GM12864 (cell line): ENCODE measurements at places on chromosomes 12 and 14.

- no peak for DNase-seq
These were observed 51.3 kb downstream of the LRCOL1 start for GRCh38 chr12:132558861-132559623.

DNA sequence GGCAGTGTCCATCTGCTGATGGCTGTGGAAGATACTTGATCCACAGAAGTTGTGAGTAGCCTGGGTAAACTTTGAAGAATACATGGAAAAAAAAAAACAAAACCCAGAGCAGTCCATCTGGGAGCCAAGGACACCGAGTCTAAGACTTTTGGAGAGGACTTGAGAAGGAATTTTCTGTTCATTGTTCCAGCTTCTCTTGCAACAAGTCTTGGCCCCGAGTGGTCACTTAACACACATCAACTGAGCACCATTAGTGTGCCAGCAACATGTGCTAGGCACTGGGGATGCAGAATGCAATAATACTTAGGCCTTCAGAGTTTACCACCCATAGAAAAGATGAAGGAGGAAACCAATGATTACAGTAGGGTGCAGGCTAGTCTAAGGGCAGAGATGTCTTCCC lies 266.7 kb downstream of the EMP1 start:
- DNase-seq = no peak

DNA sequence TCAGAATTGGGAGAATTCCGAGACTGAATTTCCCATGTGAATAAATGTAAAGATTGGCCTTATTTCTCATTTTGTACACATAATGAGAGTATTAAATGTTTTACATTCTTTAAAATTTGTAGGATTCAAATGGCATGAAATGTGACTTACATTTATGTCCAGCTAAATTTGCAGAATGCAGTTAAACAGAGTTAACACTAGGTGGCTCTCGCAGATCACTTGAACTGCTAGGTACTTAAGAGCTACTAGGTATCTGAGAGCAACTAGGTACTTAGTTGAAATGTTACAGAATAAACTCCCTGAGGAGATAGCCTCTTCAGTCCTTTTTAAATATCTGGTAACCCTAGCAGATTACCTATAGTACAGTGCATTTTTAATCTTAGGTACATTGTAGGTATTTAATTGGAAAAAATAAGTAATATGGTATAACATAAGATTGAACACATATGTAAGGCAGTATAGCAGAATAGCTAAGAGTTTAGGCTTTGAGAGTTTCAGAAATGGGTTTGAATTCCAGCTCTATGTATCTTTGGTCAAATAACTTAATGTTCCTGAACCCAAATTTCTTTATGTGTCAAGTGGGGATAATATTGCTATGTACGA lies 73.8 kb downstream of the KIAA0586 start:
- peak; percentile 54 for DNase-seq

GRCh38 chr12:130919086-130919485 lies 34.6 kb upstream of the ADGRD1 start:
- DNase-seq = no peak

- DNase-seq = no peak
These were observed 53.9 kb upstream of the NCOR2 start for GRCh38 chr12:124621296-124621660.

DNA sequence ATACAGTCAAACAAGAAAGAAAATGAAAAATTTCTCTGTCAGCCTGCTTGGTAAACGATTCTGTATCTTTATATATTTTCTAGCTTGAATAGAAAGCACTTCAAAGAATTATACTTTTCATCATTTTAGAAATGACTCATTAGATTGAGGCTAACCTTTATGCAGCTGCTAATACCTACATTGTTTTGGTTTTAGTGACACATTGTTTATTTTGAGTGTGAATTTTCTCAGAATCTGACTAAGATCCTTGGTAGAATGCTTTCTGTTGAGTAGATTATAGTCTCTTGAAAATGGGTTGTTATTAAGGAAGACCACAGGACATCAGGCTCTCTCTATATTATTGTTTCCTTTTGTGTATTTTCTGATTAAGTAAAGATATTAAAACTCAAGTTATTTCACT lies at the start of gene PMCH:
Gene PMCH, minus strand, starts transcription at position 45 of the 400 bp plus-strand sequence. CDS start 63 bp downstream, outside the sequence.
- peak; percentile 12 for DNase-seq

- DNase-seq = no peak
These were observed 138.8 kb downstream of the CALM1 start for GRCh38 chr14:90535556-90536090.

DNA sequence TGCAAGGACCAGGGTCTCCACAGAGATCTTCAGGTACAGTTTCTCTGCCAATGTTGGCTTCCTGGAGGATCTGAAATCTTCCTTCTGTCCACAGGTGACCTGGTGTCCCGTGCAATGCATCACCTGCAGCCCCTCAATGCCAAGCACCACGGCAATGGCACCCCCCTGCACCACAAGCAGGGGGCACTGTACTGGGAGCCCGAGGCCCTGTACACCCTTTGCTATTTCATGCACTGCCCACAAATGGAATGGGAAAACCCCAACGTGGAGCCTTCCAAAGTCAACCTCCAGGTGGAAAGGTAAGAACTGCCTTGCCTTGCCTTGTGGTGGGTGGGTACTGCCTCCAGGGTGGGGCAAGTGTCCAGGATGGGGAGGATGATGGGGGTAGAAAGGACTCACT lies 141.8 kb upstream of the PWP1 start:
- DNase-seq = no peak

- no peak for DNase-seq
These were observed 46.1 kb downstream of the UBE3B start for GRCh38 chr12:109523504-109523903.

GRCh38 chr12:118472940-118473339 lies 96.6 kb downstream of the SUDS3 start:
- no peak for DNase-seq

GRCh38 chr14:75456997-75457335 lies 29.1 kb downstream of the JDP2 start:
- DNase-seq = no peak

GRCh38 chr12:32558903-32559302 lies 120.2 kb upstream of the DNM1L start:
- peak; percentile 56 for DNase-seq

DNA sequence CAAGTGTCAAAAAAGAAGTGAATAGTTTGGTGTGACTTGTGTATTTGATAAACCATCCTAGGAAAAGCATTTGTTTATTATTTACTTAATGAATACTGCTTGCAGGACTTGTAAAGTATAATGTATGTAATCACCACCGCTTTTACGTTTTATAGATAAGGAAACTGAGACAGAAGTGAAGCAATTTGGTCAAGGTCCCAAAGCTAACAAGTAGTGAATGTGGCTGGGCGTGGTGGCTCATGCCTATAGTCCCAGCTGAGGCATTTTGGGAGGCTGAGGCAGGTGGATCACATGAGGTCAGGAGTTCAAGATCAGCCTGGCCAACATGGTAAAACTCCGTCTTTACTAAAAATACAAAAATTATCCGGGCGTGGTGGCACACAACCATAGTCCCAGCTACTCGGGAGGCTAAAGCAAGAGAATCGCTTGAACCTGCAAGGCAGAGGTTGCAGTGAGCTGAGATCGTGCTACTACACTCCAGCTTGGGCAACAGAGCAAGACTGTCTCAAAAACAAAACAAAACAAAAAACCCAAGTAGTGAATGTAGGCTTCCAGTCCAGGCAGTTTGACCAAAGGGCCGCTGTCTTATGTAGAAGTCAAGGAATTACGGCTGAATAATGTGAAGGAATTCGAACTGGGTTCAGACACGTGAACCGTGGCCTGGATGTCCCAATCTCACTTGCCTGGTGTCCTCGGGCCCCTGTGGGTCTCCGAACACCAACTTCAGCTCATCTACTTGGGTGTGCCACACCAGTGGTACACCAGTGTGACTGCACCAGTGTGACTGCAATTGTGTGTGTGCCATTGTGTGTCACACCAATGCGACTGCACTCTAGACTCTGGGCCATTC lies 88.3 kb upstream of the MED13L start:
- DNase-seq = no peak

GRCh38 chr12:102503056-102503681 lies 22.8 kb upstream of the IGF1 start:
- DNase-seq = no peak

GRCh38 chr14:105859717-105860614 lies 333.6 kb downstream of the TMEM121 start:
- DNase-seq = no peak

DNA sequence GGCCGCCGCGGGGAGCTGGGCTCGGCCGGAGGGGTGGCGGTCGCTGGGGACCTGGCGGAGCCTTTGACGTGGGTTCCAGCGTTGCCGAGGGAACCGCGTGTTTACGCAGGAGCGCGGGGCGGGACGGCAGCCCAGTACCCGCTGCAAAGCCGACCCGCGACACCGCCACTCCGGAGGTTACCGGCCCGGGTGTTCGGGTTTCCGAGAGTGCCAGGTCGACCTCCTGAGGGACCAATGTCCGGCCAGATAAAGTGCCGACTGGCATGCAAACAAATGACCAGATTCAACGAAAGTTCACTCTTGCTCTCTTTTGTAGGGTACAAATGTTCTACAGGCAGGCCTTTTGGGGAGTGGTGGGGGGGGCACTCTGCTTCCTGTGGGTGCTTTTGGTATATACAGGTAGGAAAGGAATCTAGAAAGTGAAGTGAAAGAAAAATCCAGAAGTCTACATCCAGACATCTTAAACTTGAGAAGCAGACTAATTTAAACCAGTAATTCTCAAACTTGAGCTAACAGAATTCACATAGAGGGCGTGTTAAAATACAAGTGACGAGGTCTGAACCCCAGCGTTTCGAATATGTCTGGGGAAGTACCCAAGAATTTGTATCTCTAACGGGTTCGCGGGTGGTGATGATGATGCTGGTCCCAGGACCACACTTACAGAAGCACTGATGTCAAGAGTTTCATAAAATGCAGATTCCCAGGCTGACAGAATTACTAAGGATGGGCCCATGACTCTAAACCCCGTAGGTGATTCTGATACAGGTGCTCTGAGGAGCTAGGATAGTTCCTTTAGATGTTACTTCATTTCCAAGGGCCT lies at the start of gene GPR135:
Gene GPR135, minus strand, starts transcription at position 65 of the 820 bp plus-strand sequence. CDS start 154 bp downstream, outside the sequence.
- DNase-seq = no peak

- DNase-seq = no peak
These were observed 124.6 kb upstream of the E2F7 start for GRCh38 chr12:77189901-77190416.

GRCh38 chr14:74983343-74983742 lies 19.4 kb upstream of the EIF2B2 start:
- no peak for DNase-seq

GRCh38 chr12:29229158-29229505 lies 80.1 kb downstream of the FAR2 start:
- no peak for DNase-seq

DNA sequence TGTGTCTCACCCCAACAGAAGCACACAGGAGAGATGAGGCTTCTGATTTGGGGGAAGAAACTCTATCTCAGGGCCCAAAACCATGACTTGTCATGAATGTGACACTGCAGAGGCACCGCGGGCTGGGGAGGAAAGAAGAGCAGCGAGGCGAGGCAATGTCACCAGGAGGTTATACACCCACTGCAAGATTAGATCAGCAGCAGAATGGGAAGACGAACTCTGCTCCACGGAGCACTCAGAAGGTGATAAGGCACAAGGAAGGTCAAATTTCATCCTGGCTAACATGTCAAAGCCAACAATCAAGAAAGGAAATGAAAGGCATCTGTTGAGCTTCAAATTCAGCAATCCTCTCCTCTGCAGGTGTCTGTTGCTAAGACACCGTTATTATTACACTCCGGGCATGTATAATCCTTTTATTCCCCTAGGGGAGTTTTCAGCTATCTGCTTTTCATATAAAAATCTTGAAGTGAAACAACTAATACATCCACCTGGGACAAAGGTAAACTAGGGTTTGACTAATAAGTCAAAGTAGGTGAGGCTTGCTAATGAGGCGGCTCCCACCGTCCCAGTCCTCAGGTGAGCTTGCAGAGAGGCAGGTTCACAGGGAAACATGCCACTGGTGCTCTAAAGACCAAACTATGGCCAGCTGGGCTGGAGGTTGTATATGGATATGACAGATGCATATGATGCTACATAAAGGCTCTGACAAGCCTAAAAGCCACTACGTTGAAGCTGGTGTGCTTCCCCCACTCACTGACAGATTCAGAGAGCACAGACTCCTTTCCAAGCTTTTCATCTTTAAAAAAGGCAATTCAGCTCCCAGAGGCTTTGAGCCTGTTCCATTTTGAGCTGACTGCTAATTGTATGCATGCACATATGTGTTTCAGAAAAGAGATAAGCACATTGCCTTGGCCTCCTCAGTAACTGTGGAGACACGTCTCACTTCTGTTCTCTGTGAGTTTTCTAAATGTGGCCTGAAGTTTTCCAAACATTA lies 221.2 kb downstream of the NELL2 start:
- DNase-seq = no peak

DNA sequence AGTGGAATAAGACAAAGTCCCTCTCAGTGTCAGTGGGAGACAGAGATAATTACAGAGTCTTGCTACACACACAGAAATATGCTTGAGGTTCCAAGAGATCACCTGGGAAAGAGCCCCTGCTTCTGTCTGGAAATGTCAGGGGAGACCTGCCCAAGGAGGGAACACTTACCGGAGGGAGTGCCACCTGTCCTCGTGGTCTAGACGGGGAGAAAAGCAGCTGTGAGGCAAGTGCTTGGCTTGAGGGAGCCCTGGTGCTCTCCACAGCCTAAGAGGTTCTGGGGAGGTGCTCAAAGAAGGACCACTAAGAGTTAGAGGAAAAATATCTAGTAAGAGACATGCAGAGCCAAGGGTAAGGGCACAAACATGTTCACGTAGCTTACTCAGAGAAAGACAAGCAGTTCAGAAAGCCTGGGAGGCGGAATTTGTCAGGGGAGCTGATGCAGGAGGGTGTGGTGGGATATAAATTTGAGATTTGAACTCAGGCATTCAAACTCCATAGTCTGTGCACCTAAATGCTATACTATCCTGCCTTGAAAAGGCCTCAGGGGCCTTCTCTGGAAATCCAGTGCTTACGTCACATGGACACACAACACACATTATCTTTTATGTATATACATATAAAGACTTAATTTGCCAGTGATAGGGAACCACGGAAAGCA lies 38.2 kb upstream of the GNPNAT1 start:
- no peak for DNase-seq
